Coronary artery (tissue), 2 donors: ENCODE measurements at places on chromosomes 12 and 14.

- no peak for DNase-seq
Observed at GRCh38 chr12:66823857-66824570, 145.1 kb upstream of the GRIP1 start.

DNA sequence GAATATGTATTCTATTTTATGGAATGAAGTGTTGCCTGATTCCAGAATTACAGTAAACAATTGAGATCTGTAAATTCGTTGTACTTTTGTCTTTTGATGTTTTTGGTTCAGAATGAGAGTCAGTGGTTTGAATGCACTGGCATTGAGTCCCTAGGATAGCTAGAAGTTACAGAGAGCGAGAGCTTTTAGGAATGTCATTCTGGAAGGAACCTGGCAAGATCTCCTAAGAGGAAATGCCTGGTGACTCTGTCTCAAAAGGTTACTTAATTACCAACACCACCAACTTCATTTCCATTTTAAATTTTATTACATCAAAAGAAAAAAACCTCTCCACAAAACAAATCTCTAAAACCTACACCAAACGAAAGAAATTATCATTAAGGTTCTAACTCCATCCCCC lies 6.0 kb upstream of the CEBPE start:
- no peak for DNase-seq

GRCh38 chr12:77710209-77710608 lies 120.5 kb upstream of the NAV3 start:
- no peak for DNase-seq

DNA sequence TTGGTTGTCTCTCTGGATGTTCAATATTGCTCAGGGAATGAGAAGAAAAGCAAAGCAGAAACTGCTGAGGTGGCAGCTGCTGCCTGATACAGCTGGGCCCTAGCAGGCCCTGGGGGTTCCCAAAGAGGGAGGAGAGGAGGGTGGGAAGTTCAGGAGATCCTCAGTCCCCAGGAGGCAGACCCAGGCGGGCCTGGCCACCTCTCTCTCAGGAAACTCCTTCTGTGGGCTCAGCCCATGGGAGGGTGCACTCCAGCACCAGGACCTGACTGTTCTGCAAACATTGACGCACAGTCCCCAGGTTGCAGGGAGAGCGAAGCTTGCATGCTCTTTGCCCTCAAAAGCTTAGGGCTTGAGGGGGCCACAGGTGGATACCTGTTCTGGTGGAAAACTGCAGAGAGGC lies 29.6 kb downstream of the IRF2BPL start:
- no peak for DNase-seq

DNA sequence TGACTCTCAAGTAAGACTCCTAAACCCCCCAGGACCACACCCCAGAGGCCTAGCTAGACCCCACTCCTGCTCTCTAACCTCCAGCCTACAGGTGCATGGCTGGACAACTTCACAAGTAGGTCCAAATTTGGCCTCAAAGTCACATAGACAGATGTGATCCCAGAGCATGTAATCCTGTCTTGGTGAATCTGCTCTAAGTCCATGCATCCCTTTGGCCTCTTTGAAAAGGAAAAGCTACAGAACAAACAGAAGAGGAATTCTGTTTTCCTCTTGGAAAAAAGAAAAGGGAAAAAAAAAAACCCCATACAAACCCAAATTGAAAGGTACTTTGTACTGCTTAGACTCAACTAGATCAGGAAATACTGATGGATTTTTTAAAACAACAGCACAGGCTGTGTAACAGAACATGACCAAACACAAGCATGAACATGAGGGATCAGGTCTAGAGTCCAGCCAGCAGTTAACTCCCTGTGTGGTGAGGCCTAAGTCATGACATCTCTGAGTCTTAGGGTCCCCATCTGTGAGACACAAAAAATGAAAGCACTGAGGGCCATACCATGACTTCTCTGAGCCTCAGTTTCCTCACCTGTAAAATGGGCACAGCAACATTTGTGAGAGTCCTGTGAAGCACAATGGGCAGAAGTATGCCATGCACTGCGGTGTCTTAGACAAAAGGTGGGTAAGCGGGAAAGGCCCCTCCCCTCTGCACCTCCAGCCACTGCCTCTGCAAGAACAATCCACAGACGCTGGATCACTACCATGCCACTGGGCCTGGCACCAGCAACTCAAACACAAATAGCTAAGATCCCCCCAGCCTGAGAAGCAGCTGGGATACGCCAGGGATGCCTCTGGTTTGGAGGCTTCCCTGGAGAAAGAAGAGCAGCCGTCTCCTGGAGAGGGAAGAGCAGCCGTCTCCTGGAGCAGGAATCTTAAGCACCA lies 9.9 kb downstream of the PITPNM2 start:
- DNase-seq, result no peak

- no peak for DNase-seq
Observed at GRCh38 chr12:62472472-62472871, 5.8 kb downstream of the MON2 start.

DNA sequence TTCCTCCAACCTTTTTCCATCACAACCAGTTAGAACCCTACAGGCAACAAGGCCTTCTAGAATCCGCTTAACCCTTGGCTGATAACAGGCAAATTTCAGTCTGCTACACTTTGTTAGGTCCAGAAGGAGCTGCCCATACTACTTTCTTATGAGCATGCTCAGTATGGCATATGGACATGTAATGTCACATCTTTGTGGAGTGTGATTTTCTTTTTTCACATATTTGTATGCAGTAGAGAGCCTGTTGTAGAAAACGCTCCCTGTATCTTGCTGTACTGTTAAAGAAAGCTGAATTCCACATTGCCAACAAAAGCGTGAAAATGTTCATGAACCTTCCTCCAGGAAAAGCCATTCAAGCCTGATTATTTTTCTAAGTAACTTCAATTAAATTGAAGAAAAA lies 196.5 kb downstream of the SLC41A2 start:
- no peak for DNase-seq

DNA sequence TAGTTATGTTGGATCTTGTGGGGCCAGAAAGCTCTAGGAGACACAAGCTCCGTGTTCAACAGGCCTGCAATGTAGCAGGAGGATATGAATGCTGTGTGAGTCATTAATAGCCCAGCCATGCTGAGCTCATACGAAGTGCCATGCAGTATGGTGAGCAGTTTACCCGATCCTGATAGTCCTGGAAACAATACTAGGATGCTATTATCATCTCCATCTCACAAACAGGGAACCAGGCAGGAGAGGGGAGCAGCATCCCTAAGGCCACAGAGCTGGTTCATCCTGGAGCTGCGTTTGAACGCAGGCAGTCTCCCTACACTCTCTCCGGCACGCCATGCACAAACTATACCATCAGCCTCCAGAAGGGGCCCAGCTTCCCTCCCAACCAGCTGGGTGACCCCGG lies 20.5 kb downstream of the TTC7B start:
- DNase-seq, result no peak

DNA sequence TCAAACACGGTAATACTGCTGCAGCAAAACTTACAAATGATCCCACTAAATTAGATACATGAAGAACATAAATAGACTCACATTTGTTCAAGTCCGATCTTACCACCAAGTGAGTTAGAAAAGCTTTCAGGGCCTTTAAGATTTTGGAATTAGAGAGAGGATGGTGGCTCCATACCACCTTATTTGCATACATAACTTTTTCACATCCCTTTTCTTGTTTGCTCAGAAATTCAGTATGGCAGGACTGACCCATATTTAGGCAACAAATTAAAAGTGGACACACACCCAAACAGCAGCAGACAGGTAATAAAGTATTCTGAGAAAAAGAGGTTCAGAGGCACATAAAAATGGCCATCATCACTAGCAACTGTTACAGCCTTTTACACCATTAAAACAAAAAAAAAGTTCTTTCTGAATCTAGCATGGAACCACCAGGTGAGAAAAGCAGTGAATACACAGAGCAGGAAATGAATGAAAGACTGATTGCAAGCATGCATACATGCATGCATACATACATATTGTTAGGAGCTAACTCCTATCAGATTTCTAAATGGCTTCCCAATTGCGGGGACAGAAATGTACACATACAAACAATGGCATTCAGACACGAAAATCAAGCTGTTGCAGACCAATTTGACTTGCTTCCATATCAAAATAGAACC lies 23.3 kb downstream of the STXBP6 start:
- DNase-seq, result no peak

- DNase-seq, result no peak
Observed at GRCh38 chr14:87351007-87351406, 642.0 kb downstream of the GALC start.

DNA sequence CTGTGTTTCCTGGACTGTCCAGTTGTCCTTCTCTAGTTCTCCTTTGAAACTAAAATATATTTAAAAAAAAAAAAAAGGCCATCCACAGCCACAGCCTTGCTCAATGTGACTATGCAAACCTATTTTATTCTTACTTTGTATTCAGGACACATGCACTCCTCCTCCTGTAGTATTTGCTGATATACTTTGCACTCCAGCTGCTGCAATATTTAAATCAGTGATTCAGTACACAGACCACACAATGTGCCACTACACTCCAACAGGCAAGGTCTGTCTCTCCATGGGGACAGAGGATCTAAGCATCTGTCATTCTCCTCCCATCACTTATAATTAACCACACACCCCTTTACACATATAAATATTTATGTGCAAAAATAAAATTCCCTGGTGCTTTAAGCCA lies 40.2 kb upstream of the CCDC196 start:
- DNase-seq, result no peak

- DNase-seq, result no peak
Observed at GRCh38 chr12:39581592-39581991, 38.0 kb downstream of the ABCD2 start.

DNA sequence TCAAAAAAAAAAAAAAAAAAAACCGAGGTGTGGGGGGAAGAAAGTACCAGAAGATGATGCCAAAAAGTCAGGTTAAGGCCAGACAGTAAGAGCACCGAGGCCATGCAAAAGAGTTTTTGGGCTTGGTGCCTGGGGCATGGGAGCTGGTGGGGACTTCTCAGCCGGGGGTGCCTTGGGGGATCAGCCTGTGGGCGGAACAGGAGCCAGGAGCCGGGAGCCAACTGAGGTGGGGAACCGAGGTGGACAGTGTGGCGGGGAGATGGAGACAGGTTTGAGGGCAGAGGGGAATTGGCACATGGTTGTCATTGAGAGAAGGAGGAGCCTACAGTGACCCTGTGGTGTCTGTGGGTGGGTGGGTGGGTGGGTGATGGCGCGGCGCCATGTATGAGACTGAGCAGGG lies 33.2 kb downstream of the TSPAN11 start:
- DNase-seq, result no peak

- no peak for DNase-seq
Observed at GRCh38 chr12:71236133-71236660, 78.4 kb upstream of the TSPAN8 start.

DNA sequence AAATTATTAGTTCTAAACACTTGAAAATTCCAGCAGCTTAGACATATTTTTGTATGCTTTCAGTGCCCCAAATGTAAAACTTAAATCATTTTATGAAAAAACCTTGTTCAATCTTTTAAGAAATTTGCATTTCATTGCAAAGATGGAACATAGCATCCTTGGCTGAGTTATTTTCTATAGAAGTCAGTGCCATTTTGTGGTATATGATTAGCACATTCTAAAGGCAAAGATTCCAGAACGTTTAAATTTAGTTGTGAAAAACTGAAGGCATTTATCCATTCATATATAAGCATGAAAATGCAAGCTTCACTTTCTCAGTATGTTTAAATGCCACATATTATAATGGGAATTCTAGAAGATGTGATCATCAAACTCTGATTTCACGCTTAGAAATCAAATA lies 332.1 kb downstream of the APAF1 start:
- DNase-seq, result no peak

GRCh38 chr14:94395888-94396574 lies 7.6 kb upstream of the SERPINA1 start:
- peak; percentile 64 for DNase-seq

- no peak for DNase-seq
Observed at GRCh38 chr12:24198070-24198469, 248.6 kb upstream of the SOX5 start.

GRCh38 chr14:36805131-36805559 lies 143.5 kb downstream of the PAX9 start:
- no peak for DNase-seq

- DNase-seq, result no peak
Observed at GRCh38 chr14:35400648-35401421, 3.7 kb downstream of the NFKBIA start.

- DNase-seq, result no peak
Observed at GRCh38 chr12:24491968-24492367, 456.9 kb downstream of the BCAT1 start.

- no peak for DNase-seq
Observed at GRCh38 chr12:124396544-124397398, 101.9 kb downstream of the RFLNA start.

GRCh38 chr12:3342051-3342450 lies 149.0 kb upstream of the PRMT8 start:
- DNase-seq, result no peak

- no peak for DNase-seq
Observed at GRCh38 chr12:119786539-119786938, 90.6 kb downstream of the CIT start.

DNA sequence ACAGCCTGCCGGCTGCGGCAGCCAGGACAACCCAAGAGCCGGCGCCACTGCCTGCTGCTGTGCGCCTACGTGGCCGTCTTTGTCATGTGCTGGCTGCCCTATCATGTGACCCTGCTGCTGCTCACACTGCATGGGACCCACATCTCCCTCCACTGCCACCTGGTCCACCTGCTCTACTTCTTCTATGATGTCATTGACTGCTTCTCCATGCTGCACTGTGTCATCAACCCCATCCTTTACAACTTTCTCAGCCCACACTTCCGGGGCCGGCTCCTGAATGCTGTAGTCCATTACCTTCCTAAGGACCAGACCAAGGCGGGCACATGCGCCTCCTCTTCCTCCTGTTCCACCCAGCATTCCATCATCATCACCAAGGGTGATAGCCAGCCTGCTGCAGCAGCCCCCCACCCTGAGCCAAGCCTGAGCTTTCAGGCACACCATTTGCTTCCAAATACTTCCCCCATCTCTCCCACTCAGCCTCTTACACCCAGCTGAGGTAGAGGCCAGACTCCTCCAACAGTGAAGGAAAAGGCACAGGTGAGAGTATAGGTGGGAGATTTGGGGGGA lies 10.3 kb downstream of the ZBTB39 start:
- DNase-seq, result peak; percentile 55

DNA sequence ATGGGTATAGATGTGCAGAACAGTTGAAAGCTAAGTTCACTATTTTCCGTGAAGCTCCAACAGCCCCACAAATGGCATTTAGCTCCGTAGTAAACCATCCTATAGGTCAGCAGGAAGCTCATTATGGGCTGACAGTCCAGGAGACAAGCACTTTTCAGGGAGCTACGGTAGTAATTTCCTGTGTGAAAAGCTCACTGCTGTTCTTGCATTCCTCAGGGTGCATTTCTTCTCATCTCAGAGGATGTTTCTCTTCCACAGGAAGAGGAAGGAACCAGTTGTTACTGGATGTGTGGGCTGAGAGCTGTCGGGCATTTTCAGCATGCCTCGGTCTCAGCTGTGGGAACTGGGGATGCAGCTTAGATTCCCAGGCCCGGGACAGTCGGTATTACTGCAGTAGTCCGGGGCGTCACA lies 72.8 kb downstream of the GALNT4 start:
- DNase-seq, result no peak

- DNase-seq, result peak; percentile 98
Observed at GRCh38 chr14:22850944-22851764, 14.8 kb downstream of the MMP14 start.
